GM04503 (cell line): ENCODE measurements at places on chromosomes 2 and 18.

- no peak for DNase-seq
These were observed 73.8 kb upstream of the B3GNT7 start for GRCh38 chr2:231321556-231322334.

GRCh38 chr2:226892729-226893128, 56.9 kb downstream of the RHBDD1 start:
- peak; percentile 33 for DNase-seq

DNA sequence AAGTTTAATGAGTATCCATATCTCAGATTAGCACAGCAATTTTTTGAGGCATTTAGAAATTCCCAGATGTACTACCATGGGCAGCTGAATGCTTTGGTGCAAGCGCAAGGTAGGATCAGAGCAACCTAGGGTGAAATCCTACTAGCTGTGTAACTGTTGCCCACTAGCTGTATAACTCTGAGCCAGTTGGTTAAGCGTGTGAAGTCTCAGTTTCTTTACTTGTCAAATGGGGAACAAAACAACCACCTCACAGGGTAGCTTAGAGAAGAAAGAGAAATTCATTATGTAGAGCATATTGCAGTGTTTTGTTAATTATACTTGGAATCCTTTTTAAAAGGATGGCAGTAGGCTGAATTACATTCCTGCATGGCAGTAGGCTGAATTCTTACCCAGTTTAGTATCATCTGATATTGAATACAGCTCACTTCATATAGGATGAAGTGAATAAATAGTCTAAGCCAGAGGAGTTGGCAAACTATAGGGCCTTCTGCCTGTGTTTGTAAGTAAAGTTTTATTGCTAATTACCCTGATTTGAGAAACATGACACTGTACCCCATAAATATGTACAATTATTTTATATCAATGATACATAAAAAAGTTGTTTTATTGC, 180.7 kb downstream of the PLCL1 start:
- no peak for DNase-seq

DNA sequence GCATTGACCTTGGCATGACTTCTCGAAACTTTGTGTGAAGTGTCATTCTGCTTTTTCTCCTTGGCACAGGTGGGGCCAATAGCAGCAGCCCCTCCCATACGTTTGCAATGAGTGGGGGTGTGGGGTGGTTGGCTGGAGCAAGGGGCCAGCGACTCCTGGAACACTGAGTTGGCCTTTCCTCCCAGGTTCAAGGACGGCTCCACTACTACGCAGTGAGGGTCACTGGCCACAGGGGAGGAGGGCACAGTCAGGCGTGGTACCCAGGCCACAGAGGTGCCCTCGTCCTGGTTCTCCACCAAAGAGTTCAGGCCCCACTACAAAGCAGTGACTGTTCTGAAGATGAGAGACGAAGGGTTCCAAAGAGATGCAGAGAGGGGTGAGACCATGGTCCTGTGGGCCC, 70.6 kb upstream of the OTOS start:
- no peak for DNase-seq

- DNase-seq: no peak
These were observed 328.3 kb downstream of the LRATD1 start for GRCh38 chr2:14960686-14961324.

- DNase-seq: no peak
These were observed 735.2 kb downstream of the MBD2 start for GRCh38 chr18:53489266-53489665.

- no peak for DNase-seq
These were observed 74.5 kb downstream of the MDH1 start for GRCh38 chr2:63663013-63663864.

DNA sequence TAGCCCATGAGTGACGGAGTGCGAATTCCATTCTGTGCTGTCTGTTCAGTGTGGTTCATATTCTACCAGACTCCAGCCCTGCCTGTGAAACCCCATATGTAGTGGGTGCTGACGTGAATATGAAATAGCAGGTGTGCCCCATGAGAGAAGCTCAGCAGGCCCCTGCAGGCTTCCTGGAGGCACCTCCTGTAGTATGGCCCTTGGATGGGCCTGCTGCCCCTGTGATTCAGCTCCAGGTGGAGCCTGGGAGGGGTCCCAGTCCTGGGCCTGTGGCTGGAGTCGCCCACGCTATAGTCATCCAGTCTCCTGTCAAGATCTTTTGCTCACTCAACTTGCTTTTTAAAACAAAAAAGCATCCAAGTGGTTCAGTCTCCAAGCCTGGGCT, 125.5 kb downstream of the GLI2 start:
- DNase-seq: no peak

- no peak for DNase-seq
These were observed at the start of gene VIT for GRCh38 chr2:36696533-36696932. Gene VIT (plus strand): TSS chr2:36696707. CDS start chr2:36716371, 19,664 bp downstream.

DNA sequence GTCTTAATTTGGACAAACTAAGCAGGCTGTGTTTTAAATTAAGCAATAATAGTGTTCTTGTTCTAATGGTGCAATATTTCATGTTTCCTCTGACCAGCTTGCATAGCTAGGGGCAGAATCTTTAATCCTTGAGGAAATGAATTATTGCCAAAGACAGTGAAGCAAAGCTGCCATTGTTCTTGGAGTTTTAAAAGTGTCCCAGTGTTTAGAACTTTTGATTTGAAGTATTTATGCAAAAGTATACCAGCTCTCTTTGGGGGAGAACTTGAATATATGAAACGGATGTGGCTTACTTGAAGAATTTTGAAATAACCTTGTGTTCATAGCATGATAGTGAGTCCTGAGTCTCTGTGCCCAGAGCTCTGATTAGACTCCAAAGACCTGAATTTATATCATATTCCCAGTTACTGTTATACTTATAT, 33.4 kb downstream of the ITGA6 start:
- no peak for DNase-seq

GRCh38 chr2:217331523-217332416, 471.9 kb upstream of the TNP1 start:
- peak; percentile 45 for DNase-seq

DNA sequence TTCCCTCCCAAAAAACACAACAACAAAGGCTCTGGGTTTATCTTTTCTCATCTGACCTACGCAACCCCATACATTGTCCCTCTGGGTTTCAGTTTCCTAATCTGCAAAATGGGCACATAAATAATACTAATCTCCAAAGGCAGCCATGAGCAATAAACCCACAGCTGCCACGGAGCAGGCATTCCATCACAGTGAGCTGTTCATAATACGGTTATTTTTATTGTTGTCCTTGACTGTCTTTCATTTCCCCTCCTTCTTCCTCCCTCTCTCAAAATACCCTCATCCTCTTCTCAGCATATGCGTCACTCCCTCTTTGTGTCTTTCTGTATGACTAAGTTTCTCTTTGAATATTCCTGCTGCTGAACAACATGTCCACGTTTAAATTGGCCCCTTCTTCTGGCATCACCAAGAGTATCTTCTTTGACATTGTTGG, 129.8 kb upstream of the CAB39 start:
- DNase-seq: no peak

DNA sequence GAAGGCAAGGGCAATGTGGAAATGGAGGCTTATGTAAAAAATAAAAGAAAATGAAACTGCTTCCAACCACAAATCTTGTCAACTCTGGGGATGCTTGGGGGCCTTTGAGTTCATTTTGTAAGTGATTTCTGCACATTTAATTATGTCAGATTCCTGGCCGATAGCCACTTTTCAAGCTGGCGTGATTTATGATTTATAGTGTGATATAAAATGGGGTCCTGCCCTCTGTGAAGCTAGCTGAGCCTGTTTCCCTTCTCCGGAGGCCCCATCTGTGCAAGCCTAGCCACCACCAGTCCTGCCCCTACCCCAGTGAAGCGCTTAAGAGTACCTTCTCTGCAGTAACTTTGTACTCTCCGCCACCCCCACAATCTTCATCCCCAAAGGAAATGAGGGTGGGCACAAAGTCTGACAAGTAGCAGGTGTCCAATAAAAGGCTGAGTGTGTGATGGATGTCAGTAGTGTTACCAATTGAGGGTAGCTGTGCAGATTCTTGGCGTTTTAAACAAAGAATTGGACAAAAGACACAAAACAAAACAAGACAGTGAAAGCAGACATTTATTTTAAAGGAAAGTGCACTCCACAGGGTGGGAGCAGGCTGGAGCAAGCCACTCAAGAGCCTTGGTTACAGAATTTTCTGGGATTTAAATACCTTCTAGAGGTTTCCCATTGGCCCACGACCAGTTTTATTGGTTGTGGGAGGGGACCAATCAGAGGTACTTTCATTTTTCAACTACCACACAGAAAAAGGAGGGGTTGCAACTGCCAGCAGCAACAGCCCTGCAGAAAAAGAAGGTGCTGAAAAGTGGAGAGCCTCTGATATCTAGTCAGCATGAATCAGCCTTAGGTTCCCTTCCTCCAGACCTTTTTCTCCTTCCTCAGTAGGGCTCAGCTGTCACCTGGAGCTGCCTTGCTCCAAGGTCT, 39.0 kb upstream of the SIX3 start:
- no peak for DNase-seq

DNA sequence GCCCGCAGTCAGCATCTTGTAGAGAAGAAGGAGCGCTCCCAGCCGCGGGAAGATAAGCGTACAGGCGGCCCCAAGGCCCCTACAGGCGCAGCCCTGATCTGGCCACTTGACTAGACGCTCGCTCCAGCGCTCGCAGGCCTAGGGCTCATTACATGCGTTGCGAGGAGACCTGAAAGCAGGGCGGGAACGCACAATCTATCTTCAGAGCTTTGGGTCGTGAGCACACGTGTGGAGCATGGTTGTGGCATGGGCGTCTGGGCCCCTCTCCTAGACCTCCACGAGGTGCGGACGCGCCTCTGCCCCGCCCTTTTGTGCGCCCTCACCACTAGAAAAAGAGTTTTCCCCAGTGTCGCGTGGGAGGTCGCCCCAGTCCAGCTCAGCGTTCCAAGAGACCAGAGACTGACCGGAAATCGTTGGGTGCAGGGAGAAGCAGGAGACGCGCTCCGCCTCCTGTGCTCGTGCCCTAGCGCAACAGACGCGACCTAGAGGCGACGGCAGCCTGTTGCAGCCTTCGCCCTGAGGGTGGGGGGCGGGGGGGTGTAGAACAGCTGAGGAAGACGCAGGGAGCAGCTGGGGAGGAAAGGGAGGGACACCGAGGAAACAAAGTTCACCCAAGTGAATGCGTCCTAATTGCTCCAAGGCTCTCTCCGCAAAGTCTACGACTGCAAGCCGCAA, 12.6 kb downstream of the NR4A2 start:
- no peak for DNase-seq

- no peak for DNase-seq
These were observed 677.0 kb downstream of the SUCLG1 start for GRCh38 chr2:83782122-83782521.

GRCh38 chr18:924987-925386, 20.3 kb downstream of the ADCYAP1 start:
- DNase-seq: no peak

DNA sequence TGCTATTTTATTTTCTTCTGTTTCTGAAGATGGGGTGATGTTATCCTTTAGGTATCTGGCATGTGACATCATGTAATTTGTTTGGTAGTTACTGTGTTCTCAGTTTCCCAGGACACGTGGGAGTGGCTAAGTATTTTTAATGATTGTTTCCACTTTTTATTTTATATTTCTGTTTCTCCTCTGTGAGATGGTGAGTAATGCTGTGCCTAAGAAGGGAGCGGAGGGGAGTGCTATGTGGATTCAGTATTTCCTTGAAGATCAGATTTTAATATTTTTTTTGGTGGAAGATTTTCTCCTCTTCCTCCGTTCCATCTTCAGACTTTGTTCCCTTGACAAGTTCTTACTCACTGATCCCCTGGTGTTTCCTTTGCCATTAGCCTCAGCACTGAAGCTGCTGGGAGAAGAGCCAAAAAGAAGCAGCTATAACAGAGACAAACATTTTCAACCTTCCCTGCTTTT, 180.0 kb upstream of the MMADHC start:
- DNase-seq: peak; percentile 53

DNA sequence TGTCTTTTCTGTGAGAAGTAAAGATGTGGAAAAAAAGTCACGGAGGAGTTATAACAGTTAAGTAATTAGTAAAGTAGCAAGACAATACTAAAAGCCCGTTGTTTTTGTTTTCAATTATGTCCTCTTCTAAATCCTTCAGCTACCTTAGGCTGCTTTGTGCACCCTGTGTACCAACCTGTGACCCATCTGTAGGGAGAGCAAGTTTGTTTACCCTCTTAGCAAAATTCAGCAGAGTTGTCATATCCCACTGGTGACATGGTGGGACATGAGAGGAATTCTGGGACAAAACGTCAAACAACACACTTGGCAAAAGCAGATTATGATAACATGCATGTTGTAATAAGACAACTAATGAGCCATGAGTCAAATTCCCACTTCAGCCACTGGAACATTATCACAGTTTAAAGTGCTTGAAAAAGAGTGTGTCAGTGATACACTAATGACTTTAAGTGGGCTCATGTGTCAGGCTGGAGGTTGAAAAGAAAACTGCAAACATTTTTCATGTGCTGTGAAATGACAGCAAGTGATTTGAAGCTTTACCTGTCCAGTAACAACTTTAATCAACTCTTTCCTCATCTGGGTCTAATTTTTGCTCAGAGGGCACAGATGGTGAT, 392.8 kb upstream of the ACVR2A start:
- DNase-seq: no peak

DNA sequence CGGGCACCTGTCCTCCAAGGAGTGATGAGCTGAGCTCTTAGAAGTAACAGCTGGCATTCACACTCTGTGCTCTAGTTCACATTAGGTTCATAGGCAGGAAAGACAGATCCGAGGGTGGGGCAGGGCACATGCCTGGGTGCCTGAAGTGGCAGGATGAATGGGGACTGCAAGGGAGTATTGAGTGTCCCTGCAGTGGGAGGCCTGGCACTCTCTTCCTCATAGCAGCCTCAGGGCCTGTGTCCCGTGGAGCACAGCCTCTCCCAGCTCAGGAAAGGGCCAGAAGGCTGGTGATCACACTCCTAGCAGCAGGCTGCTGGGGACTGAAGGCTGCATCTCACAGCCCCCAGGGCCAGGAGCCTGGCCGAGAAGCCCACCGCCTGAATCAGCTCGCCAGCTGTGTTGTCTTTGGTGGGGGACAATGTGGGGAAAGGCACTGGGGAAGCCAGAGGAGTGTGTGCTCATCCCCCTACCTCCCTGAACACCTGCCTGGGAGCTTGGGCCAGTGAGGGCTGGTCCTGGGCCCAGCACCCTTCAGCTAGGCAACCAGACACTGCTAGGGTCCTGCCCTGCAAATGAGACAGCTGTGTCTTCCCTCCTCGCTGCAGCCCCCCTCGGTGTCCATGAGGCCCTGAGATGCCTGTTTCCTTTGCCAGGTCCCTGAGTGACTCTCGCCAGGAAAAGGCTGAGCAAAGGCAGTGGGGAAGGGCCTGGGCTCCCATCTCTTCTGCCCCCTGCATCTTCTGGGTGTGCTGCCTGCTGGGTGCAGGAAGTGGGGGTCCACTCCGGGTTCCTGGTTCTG, 48.2 kb upstream of the HS6ST1 start:
- DNase-seq: no peak
